ENCODE measurements at places on chromosomes 1 and 21.

- no peak for DNase-seq
Observed at GRCh38 chr1:12015001-12015491, 4.3 kb upstream of the MIIP start.

DNA sequence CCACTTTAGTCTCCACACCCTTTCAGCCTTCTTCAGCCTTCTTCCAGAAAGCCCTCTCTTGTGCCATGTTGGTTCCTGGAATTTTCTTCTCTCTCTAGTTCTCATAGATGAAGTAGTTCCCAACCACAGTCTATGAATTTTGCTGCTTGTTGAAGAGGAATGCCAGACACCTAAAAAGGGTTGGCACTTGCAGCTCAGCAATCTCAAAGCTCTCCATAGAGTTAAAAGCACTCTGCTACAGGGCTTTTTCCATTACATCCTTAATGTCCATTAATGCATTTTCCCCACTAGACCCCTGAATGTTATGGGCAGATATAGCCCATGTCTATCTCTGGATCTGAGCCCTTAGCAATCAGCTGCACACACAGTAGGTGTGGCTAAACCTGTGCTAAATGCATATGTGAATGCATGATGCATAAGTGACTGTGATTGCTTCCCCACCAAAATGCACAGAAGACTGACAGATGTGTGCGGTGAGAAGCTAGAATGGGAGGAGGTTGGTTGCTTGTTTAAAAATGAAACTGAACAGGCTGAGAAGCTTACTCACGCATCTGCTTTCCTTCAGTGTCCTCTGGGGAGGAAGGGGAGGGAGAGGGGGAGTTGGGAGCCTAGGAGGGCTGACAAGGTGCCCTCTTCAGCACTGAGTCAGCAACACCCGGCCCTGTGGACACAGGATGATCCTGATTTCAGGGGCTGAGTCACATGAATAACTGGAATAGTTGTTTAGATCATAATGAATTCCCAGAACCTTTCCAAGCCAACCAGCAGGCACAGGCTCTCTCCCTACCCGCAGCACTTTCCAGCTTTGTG, 146.1 kb upstream of the FGGY start:
- DNase-seq: no peak

GRCh38 chr1:193066606-193067005, 7.2 kb downstream of the RO60 start:
- no peak for DNase-seq

DNA sequence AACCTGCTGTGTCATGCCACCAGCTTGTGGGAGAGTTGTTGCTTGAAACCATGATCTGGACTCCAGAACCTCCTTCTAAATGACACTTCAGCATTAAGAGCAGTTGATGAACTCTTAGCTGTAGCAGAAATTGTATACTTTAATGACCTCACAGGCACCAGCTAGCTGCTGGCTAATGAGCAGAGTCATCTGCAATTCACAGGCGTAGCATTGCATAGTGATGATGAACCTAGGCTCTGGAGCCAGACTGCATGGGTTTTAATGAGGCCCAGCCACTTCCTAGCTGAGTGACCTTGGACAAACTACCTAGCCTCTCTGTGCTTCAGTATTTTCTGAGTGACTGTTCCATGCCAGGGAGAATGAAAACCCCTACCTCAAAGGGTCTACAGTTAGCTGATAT, 407.1 kb downstream of the LMO4 start:
- DNase-seq: no peak

GRCh38 chr1:43431676-43432075, 22.1 kb downstream of the HYI start:
- no peak for DNase-seq

DNA sequence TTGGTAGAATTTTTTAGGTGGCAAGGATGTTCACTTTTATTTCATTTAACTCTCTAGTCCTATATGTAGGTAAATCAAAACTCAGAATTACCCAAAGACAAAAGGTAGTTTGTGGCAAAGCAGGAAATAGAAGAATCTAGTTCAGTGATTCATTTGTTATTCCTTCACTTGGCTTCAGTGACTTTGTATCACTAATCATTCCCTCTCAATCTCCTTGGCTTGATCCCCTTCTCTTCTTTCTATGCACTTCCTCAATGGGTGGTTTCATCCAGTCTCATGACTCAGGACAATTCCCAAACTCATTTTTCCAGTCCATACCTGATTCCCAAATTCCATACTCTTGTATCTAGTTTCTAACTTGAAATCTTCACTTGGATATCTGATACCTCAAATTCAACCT, 64.9 kb downstream of the PRKACB start:
- DNase-seq: no peak

DNA sequence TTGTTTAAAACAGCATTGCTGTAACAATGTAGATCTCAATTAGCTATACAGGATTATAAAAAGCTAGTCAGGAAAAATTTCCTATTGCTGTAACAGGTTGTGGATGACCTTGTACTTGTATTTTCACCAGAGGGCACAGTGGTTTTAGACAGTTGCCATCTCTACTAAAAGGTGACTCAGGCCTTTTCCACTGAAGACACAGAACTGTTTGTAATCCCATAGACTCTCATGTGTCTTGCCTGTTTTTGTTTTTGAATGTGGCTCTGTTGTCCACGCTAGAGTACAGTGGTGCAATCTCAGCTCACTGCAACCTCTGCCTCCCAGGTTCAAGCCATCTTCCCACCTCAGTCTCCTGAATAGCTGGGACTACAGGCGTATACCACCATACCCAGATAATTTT, 5.9 kb downstream of the MTFR1L start:
- no peak for DNase-seq

DNA sequence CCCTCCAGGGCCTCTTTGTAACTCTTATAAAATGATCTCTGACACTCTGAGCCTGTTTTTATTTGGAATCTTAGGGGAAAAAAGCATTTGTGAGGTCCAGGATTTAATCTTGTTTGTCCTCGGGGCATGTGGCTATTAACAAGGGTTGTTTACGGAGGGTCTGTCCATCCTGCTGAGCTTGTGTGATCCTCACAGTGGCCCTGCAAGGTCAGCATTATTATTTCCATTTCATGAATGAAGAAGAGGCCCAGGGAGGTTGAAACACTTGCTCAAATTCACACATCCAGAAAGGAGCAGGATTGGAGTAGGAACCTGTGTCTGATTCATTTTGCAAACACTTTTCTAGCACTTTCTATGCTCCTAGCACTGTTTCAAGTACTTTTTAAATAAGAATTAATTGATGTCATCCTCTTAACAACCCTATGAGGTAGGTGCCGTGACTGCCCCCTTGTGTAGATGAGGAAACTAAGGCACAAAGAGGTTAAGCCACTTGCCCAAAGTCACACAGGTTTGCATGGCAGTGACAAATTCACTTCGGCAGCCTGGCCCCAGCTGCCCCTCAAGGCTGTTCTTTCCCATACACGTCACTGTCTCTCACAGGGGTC, 178.9 kb downstream of the MIS18A start:
- DNase-seq: no peak

GRCh38 chr1:39043513-39043912, 17.4 kb downstream of the NDUFS5 start:
- DNase-seq: no peak

- DNase-seq: no peak
Observed at GRCh38 chr1:212260557-212261355, 24.5 kb upstream of the PPP2R5A start.

GRCh38 chr1:161198194-161198896, 509 bp downstream of the ADAMTS4 start:
- no peak for DNase-seq

GRCh38 chr1:96962216-96962615, 240.6 kb downstream of the PTBP2 start:
- DNase-seq: no peak

DNA sequence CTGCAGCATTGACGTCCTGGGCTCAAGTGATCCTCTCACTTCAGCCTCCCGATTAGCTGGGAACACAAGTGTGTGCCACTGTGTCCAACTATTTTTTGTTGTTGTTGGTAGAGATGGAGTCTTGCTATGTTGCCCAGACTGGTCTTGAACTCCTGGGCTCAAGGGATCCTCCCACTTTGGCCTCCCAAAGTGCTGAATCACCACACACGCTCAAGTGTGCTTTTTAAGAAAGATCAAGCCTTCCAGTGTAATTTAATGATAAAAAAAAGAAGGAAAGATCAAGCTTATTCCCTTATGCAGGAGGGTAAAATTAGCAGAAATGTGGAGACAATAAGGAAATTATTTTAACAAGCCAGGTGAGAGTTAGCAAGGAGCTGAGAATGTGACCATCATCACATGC, 61.1 kb upstream of the SERBP1 start:
- DNase-seq: no peak

DNA sequence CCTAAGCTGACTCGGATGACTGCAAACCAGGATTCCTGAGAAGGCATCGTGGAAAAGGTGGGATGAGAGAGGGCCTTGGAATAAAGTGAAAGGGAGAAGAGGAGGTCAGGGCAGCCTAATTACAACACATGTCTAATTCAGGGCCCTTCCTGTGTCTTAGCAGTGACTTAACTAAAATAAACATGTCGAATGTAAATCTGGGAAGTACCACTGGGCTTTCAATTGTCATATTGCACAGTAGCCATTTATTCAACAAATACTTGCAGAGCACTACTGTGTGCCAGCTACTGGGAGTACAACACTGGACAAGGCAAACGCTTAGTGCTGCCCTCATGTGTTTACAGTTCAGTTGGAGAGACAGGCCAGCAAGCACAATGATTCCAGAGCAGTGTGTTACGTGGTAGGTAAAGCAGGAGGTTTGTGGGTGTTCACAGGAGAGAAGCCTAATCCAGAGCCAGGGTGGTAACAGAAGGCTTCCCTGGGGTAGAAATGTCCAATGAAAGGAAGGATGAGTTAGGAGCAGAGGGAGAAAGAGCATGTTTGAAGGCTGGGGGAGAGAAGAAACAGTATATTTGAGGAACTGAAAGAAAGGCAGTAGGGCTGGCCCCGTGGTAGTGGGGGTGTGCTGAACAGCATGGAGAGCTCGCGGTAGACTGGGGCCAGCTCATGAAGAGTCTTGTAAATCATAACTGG, 38.0 kb upstream of the RASAL2 start:
- no peak for DNase-seq

- DNase-seq: peak; percentile 14
Observed at GRCh38 chr1:64864018-64864940, 102.1 kb downstream of the JAK1 start.

DNA sequence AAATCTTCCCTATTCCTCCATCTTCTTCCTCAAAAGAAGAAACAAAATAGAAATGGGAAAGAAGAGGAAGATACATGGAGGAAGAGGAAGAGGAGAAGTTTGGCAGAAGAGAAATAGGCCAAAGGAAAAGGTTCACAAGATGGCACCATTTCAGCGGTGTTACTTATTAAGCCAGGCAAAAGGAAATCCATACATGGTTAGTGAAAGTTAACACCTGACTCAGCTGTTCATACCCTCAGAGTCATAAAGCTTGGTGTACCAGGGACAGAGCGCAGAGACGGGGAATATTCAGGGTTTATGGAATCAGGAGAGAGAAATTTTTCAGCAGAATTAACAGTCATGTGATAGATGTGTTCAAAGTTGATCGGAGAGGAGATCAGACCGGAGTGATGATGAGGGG, 70.6 kb downstream of the COQ8A start:
- no peak for DNase-seq

DNA sequence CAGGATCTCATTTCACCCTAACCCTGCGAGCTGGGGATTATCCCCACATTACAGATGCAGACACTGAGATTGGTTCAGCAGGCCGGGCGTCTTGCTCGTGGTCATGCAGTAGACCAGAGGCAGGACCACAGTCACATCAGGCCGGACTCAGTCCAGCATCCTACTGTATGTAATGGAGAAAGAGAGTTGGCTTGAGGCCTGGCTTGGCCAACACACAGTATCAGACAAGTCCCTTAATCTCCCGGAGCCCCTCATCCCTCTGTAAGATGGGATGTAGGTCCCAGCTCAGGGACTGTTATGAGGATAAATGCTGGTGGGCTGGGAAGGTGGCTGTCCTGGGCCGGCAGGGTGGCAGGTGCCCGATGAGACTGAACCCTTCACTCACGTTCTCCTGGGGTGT, 66.1 kb upstream of the ACTL8 start:
- no peak for DNase-seq

Data from stimulated activated CD4-positive, alpha-beta T cell treated with anti-CD3 and anti-CD28 coated beads, TNF-alpha, amount 100 ng/mL, for 24 hours (primary cell).